Stimulated activated CD8-positive, alpha-beta memory T cell treated with anti-CD3 and anti-CD28 coated beads, Interleukin-2, amount 100 ng/mL, for 48 hours (primary cell): ENCODE measurements at places on chromosomes 5 and 9.
A peak's percentile ranks its signal among the peaks of the same experiment; 100 is the strongest.

- no peak for DNase-seq
These were observed 462.1 kb upstream of the GRAMD2B start for GRCh38 chr5:125961150-125961549.

DNA sequence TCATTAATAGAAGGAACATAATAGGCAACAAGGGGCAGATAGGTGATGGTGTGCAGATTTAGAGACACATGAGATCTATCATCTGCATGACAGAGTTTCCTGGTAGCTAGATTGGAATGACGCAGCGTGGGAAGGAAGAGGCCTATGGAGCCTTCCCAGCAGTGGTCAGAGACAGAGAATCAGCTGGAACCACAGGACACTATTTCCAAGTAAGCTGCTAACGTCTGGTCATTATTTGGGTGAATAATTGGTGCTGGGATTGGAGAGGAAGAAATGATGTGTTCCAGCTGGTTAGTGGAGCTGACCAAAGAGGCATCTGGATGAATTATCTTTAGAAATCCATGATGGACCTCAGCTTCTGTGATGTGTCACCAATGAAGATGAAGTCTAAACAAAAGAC lies 91.2 kb upstream of the PRR16 start:
- DNase-seq = no peak

DNA sequence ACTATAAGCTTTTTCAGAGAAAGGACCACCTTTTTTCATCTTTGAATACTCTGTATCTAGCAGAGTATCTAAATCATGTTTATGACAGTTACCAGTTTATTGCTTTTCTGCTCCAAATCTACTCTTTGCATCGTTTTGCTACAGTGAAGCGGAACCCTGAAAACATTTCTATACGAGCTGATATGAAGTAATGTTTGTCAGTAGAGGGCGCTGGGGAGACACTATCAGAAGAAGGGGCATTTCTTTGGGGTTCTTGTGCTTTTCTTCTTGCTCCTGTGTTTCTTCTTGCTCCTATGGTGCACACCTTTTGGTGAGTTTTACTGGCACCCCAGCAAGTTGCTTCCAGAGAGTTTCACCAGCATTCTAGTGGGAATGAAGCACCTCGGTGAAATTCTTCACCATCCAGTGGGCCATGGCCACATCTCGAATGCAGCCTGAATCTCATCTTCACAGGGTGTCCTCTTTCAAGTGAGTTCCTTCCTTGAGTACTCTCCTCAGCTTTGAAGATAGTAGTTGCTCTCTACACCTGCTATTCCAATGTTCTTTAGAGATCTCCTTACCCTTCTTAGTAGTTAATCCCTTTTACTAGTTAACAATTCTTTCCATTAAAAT lies 98.4 kb downstream of the FGF1 start:
- peak; percentile 12 for DNase-seq

- no peak for DNase-seq
These were observed 52.4 kb upstream of the CTXN3 start for GRCh38 chr5:127596501-127596900.

GRCh38 chr5:136036293-136036911 lies 7.6 kb downstream of the TGFBI start:
- no peak for DNase-seq

DNA sequence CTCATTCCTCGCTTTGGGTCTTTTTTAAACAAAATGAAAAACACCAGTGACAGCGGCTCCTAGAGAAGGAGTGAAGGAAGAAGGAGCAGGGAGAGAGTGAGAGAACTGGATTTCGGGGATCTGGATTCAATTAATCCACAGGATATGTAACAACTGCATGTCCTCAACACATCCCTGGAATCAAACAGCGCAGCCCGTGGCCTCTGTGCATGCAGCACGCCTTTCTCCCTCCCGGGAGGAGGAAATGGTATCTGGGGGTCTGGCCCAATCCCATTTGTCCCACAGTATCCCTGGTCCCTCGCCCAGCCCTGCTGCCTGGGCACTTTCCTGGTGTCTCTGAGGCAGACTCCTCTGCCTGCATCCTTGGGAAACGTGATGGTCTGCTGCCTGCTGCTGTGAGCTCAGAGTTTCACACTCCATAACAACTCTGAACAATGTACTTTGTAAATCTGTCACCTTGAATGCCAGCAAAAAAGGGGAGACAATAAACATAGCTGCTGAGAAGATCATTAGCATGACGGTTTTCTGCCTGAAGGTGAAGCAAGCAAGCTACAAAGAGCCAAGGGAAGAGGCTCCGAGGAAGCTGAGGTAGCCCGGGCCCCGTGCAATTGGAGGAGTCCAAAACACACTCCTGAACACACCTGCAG lies 56.1 kb downstream of the PTCH1 start:
- DNase-seq = no peak

- no peak for DNase-seq
These were observed 45.7 kb downstream of the MUSK start for GRCh38 chr9:110714314-110714713.

- DNase-seq = no peak
These were observed 6.1 kb downstream of the RPS14 start for GRCh38 chr5:150443242-150444075.

GRCh38 chr5:179243333-179243732 lies 101.9 kb downstream of the ADAMTS2 start:
- no peak for DNase-seq

GRCh38 chr9:134965851-134966250 lies 48.1 kb upstream of the FCN1 start:
- no peak for DNase-seq

GRCh38 chr9:78971540-78971939 lies 600.2 kb upstream of the TLE4 start:
- DNase-seq = no peak

DNA sequence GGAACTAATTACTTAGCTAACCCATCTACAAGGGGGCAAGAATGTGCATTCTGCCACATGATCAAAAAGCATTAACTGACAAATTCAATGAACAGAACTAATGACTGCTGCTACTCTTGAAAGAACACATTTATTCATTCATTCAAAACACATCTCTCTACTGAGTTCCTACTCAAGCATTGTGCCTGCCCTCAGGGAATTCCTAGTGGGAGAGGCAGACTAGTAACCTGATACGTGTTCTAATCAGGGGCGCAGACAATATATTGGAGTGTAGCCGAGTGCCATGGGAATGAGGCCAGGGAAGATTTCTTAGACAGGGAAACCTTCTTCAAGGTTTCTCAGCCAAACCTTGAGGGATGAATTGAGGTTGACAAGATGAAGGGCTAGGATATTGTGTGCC lies 56.7 kb upstream of the PAPPA start:
- no peak for DNase-seq

GRCh38 chr5:73989956-73990355 lies 364.0 kb downstream of the ARHGEF28 start:
- DNase-seq = no peak

DNA sequence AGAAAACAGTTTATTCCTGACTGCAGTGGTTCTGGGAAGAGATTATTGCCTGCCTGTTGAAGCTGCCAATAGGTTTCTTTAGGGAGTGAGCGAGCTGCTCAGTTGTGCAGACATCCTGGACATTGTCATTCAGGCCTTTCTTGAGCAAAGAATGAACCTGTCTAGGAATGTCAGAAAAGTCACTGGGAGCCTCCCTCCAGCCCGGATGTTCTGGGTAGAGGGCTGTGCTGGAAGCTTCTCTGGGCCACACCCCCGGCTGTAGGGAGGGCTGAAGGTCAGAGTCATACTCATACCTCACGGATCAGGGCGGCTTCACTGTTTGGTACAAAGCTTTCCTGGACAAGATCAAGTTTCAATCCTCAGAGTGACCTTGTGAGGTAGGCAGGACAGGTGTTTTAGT lies 33.4 kb upstream of the TBC1D2 start:
- DNase-seq = no peak

GRCh38 chr9:33687779-33688178 lies 107.6 kb upstream of the PRSS3 start:
- DNase-seq = no peak

DNA sequence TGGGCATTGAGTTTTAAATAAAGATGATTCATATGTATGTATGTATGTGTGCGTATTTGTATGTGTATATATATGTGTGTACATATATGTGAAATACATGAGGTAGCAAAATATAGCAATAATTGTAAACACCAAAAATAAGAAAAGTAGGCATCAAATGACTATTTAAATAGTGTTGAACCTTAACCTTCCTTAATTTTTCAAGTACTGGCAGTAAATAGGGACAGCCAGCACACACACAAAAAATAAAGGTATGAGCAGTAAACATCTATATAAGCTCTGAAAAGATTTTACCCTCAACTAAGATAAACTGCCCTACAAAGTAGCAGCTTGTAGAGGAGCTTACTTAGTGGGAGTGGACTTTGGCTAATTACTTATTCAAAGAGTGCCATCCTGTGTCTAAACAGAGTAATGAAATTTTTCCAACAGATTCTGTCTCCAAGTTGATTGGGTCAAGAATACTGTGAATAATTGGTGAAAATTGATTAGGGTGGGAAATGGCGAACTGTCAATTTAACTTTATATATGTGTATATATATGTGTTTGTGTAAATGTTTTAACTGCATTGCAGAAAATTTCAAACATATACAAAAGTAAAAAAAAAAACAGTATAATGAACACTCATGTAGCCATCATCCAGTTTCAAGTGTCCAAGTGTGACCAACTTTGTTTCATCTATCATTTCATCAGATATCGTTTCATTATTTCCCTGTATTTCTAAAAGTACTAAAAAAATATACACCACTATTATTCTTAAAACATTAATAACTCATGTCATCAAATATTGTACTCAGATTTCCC lies 2.0 kb upstream of the ADAMTS6 start:
- DNase-seq = no peak

GRCh38 chr9:8614926-8615440 lies 815.4 kb upstream of the DMAC1 start:
- no peak for DNase-seq

GRCh38 chr9:79985264-79985663 lies 413.5 kb downstream of the TLE4 start:
- DNase-seq = no peak

- no peak for DNase-seq
These were observed 20.6 kb downstream of the MEGF9 start for GRCh38 chr9:120693700-120694008.

GRCh38 chr5:43661102-43661501 lies 58.1 kb downstream of the NNT start:
- no peak for DNase-seq

DNA sequence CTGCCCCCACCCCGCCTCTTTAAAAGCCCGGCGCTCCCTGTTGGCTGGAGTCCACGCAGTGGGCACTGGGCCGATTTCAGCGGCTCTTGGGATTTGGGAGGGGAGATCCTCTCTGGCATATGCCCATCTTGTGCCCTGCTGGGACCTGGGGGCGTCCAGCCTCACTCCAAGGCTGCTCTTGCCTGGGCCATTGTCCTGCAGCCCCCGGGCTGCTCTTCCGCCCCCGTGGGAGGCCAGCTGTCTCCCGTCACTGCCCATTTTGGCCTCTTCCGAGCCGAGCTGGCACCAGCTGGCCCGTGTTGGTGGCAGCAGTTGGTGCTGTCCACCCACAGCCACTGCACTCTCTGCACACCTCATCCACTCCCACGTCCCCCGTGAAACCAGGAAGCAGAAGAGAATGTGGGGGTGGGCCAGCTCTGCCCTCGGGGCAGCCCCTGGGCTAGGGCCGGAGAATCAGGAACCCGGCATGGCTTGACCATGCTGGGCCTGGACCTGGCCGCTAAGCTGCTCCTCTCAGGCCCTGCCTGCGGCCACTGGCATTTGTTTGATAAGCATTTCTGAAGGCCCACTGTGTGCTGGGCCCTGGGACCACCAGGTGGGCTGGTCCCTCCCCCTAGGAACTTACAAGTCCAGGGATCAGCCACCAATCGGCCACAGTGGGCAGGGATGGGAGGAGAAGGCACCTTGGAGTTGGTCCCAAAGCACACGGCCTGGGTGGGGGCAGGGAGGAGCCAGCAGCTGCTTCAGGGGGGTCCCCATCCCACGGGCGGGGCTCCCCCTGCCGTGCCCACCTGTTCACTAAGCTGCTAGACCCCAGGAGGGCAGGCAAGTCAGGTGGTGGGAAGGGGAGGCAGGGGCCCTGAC lies 2.2 kb downstream of the C8G start:
- DNase-seq = no peak

DNA sequence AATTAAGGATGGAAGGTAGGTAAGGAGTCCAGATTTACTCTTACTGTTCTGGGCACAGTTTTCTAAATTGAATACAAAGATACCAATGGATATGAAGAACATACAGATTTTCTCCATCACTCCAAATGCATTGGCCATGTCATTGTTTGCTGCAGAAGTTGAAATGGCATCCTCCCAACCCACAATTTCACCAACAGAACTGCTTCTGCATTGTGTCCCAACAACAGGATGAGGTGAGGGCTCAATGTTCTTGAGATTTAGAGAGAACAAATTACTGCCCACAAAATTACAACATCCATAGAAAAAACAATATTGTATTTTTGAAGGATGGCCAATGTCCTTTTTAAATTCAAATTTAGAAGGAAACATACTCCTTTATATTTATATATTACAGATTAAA lies 88.9 kb downstream of the NUDT12 start:
- no peak for DNase-seq

DNA sequence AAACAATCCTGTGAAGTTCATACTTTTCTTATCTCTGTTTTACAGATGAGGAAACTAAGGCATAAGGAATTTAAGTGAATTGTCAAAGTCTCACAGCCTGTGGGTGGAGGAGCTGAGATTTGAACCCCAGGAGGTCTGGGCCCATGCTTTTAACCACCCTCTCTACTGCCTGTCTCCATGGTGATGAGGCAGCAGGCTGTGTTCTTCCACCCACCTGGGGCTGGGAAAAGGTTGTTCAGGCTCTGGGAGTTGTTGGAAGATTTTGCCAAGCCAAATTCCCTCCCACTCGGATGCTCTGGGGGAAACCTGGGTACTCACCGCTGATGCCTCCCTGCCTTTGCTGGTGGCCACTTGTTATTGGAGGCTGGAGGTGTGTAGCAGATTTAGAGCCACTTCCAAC lies 18.3 kb upstream of the SYNPO start:
- no peak for DNase-seq

GRCh38 chr5:62631909-62632580 lies 53.4 kb downstream of the LRRC70 start:
- DNase-seq = no peak

GRCh38 chr9:4114569-4115505 lies 185.0 kb downstream of the GLIS3 start:
- no peak for DNase-seq

GRCh38 chr5:74162524-74162923 lies 478.0 kb downstream of the ENC1 start:
- DNase-seq = no peak

- no peak for DNase-seq
These were observed 39.6 kb upstream of the SYNPO start for GRCh38 chr5:150600616-150601490.

- no peak for DNase-seq
These were observed 74.8 kb upstream of the RXRA start for GRCh38 chr9:134251296-134252069.

GRCh38 chr5:2755681-2756171 lies 4.2 kb upstream of the IRX2 start:
- DNase-seq = no peak

GRCh38 chr5:307306-307705 lies 14.2 kb upstream of the AHRR start:
- DNase-seq = no peak

GRCh38 chr5:14041528-14042192 lies 97.2 kb upstream of the DNAH5 start:
- no peak for DNase-seq
